Femur (tissue), 1 donor: ENCODE measurements at places on chromosomes 1 and 21.

- no peak for DNase-seq
Observed at GRCh38 chr1:85630493-85630892, 49.9 kb downstream of the CCN1 start.

- no peak for DNase-seq
Observed at GRCh38 chr21:31050577-31051157, 12.4 kb upstream of the KRTAP19-8 start.

- no peak for DNase-seq
Observed at GRCh38 chr1:17458794-17459193, 19.3 kb upstream of the RCC2 start.

DNA sequence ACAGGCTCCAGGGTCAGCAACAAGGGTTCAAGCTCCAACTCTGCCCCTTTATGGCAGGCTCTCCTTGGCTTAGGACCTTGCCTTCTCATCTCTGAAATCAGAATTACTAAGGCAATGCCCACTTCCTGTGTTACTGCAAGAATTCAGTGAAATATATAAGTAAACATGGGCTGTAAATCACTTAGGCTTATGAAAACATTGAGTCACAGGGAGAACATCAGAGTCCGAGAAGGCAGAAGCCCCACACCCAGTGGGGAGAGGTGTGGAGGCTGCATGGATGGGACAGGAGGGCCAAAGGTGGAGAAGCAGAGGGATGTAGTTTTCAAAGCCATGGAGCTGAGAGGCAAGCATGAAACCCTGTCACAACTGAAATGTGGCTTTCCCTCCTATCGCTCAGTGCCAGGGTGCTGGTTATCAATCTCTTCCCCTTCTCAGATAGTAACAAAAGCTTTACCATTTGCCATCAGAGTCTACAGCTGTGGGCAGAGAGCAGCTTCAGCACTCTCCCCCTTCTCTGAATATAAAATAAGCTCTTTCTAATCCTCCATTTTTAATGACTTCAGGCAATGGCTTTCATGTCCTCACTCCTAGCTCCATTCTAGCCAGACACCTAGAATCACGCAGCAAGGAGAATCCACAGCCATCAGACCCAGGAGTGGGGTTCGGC, 3.4 kb downstream of the RGS8 start:
- DNase-seq = no peak

GRCh38 chr1:40344597-40344996, 27.5 kb upstream of the COL9A2 start:
- DNase-seq = peak; percentile 36

- DNase-seq = no peak
Observed at GRCh38 chr1:1024771-1025699, 5.1 kb downstream of the AGRN start.

DNA sequence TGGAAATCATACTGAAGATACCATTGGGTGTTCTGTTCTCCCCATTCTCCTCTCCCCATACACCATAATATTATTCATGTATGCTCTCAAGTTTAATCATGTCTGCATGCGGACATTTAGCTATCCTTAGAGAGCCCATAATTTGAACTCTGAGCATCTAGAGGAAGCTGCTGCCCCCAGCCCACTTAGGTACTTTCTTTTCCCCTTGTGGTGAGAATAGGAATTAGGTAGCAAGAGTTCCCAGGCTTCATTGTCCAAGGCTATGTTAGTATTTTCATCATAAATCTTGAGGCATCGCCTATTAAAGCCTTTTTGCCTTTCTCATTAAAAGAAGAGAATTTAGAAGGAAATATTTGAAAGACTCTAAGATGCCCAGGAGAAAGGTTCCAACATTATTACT, 96.3 kb downstream of the ROR1 start:
- DNase-seq = no peak

GRCh38 chr1:214002060-214002459, 14.3 kb downstream of the PROX1 start:
- DNase-seq = no peak

DNA sequence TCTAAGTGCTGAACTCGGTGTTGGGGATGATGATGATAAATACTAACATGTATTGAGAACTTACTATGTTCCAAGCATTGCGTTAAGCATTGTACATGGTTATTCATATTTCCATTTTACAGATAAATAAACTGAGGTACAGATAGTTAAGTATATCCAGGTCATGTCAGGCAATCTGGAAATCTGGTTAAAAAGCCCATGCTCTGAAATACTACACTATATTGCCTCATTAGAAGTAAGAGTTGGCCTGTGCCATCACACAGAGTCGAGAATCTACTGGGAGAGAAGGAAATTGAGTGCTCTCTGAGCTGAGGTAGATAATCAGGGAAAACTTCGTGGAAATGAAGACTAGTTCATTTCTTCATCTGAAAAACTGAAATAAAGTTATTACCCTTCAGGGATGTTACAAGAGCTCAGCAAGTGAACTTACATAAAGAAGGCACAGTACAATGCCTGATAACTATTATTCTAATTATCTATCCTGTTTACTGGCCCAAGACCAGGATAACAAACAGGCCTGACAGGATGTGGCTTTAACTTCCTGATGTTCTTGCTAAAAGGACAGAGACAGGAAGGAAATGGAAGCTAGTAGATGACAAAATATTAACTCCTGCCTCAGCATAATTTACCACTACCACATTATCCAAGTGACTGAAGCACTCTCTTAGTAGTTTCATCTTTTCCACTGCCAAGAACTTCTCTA, 85.6 kb downstream of the EPS15 start:
- no peak for DNase-seq

- DNase-seq = peak; percentile 92
Observed at GRCh38 chr1:31714442-31715086, 10.7 kb upstream of the COL16A1 start.

GRCh38 chr1:222375701-222376100, 172.2 kb downstream of the HHIPL2 start:
- peak; percentile 56 for DNase-seq

- no peak for DNase-seq
Observed at GRCh38 chr1:97603776-97604175, 317.1 kb downstream of the DPYD start.

GRCh38 chr1:100036718-100037655, 67.2 kb downstream of the SLC35A3 start:
- no peak for DNase-seq

GRCh38 chr1:62090016-62090415, 104.6 kb upstream of the L1TD1 start:
- DNase-seq = no peak

GRCh38 chr21:44927587-44928461, 7.1 kb upstream of the ITGB2 start:
- peak; percentile 59 for DNase-seq

GRCh38 chr1:36307601-36308330, 1.6 kb downstream of the SH3D21 start:
- no peak for DNase-seq

- DNase-seq = no peak
Observed at GRCh38 chr1:27544834-27545233, 54.9 kb upstream of the WASF2 start.

DNA sequence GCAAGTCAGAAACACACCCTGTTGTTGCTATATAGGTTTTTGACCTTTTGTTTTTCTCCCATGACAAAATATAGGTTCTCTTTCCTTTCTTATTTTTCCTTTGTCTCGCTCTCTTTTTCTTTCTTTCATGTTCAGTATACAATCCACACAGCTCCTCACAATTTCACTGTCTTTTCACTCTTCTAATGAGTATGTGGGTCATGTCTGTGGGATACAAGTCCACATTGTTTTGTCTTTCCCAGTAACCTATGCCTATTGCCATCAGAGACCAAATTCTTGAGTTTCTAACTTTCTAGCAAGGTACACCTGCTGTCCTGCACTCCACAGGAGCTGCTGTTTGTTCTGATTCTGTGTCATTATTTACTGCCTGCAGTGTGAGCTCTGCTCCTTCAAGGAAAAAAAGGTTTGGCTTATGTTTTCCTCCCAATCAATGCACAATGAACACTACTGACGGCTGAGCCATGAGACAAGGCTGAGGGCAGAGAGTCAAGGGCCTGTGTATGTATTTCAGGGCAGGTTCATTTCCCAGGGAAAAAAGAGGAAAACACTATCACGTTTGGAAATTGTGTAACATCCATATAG, 453.8 kb downstream of the NEGR1 start:
- no peak for DNase-seq

- no peak for DNase-seq
Observed at GRCh38 chr1:179167955-179168354, 61.5 kb downstream of the ABL2 start.

- no peak for DNase-seq
Observed at GRCh38 chr1:207826557-207827487, 75.0 kb downstream of the CD46 start.

DNA sequence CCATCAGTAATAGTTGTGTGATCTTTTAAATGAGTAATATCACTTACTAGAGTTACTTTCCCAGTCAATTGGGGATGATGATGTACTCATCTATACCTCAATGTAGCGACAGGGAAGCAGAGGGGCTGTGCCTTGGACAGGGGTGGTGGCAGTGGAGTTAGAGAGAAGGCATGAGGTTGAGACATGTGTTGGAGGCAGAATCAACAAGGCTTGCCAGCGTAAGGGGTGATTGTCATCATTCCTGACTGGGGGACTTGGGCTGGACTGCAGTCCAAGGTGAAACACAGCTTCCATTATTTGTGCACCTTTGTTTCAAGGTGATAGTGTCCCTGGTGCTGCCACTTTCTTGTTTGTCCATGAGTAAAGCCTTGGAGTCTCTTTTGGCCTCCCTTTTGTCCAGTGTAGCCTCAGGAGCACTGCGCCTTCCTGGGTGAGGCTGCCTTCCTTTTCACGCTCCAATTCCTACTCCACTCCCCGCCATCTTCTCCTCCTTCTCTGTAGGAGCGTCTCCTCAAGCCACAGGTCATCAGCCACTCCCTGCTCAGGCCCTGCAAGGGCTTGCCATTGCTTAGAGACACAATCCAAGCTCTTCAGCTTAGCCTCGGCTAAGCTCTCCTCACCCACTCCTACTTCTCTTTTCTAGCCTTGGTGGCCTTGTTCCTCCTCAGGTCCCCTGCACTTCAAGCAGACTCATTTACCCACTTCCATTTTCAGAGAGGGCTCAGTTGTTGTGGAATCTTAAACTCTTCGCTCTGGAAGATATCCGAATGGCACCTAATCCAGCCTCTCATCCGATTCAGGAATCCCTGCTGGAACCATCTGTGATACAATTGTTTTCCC, 77.6 kb upstream of the CD34 start:
- DNase-seq = no peak

- DNase-seq = no peak
Observed at GRCh38 chr1:21553116-21553926, 44.1 kb downstream of the ALPL start.

GRCh38 chr1:3732434-3733093, 19.7 kb upstream of the CCDC27 start:
- DNase-seq = no peak

GRCh38 chr1:114122941-114123618, 30.6 kb downstream of the SYT6 start:
- DNase-seq = no peak

DNA sequence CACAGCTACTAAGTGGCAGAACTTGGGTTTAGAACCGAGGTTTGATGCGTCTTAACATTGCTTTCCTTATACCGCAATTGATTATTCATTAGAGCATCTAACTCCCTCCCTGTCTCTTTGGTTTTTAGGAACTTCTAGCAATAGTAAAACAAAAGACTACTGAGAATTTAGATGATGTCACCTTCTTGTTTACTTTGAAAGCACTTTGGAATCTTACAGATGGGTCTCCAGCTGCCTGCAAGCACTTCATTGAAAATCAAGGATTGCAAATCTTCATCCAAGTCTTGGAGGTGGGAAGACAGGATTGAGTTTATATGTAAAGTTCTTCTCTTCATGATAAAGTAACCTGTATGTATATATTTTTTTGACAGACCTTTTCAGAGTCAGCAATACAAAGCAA, 35.0 kb downstream of the ZYG11A start:
- DNase-seq = no peak

- no peak for DNase-seq
Observed at GRCh38 chr1:179879797-179880196, 2.2 kb upstream of the TOR1AIP2 start.

- DNase-seq = no peak
Observed at GRCh38 chr1:203601716-203602309, 24.8 kb upstream of the ATP2B4 start.

DNA sequence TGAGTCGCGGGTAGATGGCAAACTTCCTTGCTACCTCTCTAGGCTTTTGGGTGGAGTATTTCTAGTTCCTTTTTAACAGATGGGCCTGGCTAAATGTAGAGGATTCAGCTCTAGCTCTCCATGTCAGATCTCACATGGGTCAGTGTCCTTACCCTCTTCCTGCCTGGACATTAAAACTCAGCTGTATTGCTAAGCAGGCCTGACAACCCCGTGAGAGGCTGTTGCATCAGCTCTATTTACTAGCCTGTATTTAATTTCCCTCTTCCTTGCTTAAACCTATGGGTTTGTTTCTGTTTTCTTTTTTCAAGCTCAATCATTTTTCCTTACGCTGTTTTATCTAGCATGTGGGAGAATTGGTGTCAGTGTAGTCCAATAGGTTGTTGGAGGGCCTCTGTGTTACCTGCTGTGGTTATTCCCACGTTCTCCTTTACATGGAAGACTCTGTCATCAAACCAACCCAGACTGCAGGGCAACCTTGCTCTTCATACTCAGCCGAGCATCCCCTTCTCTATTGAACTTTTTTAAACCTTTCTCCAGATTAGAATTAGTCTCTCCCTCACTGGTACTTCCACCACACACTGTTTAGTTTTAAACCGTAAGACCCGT, 79.5 kb upstream of the BACH1 start:
- DNase-seq = no peak

- DNase-seq = no peak
Observed at GRCh38 chr1:221125976-221126375, 246.7 kb downstream of the HLX start.

- DNase-seq = no peak
Observed at GRCh38 chr1:170959385-170959784, 24.1 kb downstream of the MROH9 start.

DNA sequence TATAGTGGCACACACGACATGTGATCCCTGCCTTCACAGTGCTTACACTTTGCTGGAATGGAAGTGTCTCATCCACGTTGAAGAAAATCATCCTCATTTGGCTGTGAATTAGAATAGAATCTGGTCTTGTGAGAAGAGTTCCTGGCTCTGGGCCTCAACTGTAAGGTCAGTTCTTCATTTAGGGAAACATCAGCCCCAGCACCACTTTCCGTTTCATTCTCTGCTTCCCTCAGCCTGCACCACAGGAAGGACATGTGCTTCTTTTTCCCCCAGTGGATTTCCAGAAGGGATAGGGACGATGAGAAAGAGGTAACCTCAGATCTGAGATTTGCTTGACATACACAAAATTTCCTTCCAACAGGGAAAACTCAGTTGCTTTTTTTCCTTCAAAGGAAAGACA, 3.7 kb upstream of the ALX3 start:
- no peak for DNase-seq

DNA sequence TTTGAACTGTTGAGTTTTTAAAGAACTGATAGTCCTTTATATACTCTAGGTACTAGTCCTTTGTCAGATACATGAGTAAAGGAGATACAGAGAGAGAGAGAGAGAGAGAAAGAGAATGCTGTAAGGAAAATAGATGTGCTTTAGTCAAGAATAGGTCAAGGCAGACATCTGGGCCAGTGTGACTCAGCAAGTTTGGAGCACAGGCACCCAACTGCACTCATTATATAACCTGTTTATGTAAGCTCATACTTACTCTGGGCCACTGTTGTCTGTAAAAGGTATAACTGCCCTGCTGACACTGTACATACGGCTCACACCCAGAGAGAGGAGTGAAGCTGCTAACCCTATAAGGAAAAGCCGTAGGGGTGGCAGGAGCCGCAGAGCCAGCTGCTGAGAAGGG, 32.2 kb upstream of the AKT3 start:
- DNase-seq = no peak
